Suprapubic skin (tissue), 4 donors: ENCODE measurements at places on chromosomes 11 and 22. TPM values are rescaled to one million over a fixed set of nuclear protein-coding genes. Genes with fewer than 3 reads are reported as not detected.

DNA sequence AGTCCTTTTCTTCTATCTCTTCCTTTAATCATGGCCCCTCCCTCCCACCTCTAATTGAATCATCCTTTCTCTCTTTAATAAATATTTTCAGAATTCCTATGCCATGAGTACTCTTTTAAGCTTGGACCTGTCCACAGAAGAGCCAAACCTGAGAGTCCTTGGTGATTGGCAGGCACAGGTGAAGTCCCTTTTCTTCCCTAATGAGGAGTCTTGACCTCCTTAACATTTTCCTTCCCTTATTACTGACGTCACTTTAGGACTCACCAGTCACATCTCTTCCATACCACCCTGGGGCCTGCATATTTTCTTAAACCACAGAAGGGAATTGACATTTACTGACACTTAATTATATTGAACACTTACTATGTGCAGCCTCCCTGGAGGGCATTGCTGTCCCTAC is 41.0 kb upstream of the RASSF10 start:
- no peak for DNase-seq

- DNase-seq = no peak
Measured at GRCh38 chr22:30265823-30266444, 717 bp downstream of the OSM start.

GRCh38 chr22:11605468-11605981 is 3922.5 kb upstream of the OR11H1 start:
- DNase-seq = no peak

DNA sequence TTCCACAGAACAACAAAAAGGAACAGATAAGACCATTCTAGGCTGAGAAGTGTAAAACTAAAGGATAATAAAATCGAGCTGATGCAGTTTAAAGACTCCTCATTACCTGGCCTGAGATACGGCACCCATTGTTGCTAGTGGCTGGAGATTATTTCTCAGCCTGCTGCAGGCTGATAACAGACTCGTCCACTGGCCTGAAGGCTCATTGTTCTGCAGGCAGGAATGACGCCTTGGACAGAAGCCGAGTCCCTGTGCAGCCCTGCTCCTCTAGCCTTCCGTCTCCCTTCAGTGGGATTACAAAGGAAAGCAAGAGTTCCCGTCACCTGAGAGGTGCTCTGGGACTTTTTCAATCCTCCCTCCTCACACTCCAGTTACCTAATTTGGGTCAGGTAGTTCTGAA is 1065.3 kb downstream of the OPCML start:
- no peak for DNase-seq

GRCh38 chr11:115363921-115364320 is 140.3 kb downstream of the CADM1 start:
- DNase-seq = no peak

GRCh38 chr22:17120281-17120680 is 879 bp downstream of the TMEM121B start:
- DNase-seq = no peak

The NUCB2 gene
- total RNA-seq = 28.1 TPM

DNA sequence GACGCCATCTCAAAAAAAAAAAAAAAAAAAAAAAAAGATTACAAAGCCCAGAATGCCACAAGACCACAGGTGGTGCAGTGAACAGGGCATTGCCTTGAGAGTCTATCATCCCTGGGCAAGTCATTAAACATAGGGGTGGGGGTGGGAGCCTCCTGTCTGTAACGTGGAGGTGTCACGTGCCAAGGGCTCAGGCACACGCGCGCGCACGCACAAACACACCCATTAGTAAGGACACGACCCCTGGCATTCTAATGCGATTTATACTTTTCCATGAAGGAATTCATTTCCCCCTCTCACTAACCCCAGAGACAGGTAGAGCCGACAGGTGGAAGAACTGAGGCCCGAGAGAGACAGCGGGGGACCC is 5.8 kb upstream of the GCAT start:
- DNase-seq = no peak

The CCDC34 gene
- total RNA-seq = 3.6 TPM

The MMP1 gene
- total RNA-seq = not detected

The PGGHG gene
- total RNA-seq = 3.5 TPM

DNA sequence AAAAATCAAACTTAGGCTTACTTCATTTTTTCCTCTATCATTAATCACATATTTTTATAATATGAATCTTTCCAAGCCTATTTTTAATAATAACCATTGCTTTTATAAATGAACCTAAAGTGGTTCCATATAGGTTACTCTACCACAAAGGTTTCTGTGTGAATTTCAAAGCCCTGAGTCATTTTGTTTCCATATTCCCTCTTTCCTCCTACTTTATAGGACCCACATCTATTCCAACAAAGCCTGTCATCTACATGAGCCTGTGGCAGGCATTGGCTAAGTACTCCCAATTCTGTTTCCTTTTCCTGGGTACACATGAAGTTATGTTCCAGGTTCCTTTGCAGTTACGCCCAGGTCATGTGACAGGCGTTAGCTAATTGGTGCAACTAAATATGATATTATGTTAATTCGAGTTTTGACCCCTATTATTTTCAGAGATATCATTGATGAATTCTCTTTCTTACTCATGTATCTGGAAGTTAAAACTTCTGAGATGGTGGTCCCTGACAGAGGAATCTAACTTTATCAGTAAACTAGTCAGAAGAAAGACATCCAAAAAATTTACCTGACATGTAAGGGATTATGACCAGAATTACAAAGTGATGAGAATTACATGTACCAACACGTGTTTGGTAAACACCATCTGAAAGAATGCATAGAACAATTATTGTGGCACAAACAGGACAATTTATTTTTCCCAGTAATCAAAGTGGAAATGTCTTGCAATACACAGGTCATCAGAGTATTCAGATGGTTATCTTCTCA is 1264.0 kb upstream of the CNTN5 start:
- DNase-seq = no peak

The PCNX3 gene
- total RNA-seq = 47.3 TPM

- DNase-seq = no peak
Measured at GRCh38 chr11:102830001-102830727, 13.2 kb downstream of the MMP3 start.

DNA sequence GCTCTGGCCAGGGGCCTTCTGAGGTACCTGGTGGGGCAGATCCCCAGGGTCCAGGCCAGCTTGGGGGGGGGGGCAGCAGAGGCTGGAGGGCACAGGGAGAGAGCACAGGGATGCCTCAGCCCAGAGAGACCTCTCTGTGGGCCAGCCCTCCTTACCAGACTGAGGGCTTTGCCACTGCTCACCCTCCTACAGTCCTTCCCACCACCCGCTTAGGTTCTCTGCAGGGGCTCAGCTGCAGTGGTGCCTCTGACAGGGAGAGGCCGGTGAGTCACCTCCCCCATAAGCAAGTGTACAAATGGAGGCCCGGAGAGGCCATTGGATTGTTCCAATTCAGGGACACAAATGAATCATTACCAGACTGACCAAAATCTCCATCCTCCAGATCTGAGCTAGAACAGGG is 68.1 kb upstream of the LMO1 start:
- no peak for DNase-seq

The SCN2B gene
- total RNA-seq = not detected

GRCh38 chr11:88886796-88887195 is 179.0 kb downstream of the GRM5 start:
- DNase-seq = no peak

DNA sequence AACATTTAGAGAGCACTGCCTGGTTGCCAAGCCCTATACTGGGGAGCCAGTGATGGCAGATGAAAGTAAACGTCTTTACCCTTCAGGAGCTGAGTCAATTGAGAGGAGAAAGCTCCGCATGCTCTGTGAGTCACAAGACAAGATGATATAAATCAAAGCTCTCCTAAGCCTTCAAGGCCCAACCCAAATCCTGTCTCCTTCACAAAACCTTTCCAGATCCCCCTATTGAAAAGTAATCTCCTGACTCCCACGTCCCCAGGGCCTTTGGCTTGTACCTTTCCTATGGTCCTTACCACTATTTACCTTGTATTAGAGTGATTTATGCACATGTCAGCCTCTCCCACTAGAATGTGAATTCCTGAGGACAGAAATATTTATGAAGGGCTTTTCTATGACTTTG is 230.1 kb upstream of the TENM4 start:
- DNase-seq = no peak

DNA sequence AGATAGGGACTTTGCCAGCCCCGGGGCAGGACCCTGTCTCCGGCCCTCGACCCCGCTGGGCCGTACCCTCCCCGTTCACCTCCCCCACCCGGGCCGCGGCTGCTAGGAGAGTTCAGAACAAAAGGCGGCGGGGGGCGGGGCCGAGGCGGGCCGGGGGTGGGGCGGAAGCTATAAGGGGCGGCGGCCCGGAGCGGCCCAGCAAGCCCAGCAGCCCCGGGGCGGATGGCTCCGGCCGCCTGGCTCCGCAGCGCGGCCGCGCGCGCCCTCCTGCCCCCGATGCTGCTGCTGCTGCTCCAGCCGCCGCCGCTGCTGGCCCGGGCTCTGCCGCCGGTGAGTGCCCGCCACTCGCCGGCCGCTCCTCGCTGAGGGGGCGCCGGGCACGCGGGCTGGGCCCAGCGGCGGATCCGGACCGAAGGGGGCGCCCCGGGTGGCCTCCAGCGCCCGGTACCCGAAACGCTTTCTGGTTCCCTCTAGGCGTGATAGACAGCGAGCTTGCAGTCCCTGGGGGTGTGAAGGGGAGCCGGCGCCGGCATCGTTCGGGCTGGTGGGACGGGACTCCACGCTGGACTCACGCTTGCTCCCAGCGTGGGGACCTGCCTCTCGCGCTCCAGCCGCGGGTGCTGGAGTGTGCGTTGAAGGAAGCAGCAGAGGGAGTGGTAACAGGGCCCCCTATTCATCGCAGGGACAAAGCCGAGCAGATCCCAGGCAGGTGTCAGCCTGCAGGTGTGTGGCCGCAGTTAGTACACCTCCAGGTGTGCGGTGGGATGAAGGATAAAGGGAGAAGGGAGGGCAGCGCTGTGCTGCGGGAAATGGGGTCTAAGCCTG is at the start of gene MMP11:
Gene MMP11, plus strand, starts transcription at position 201 of the 825 bp plus-strand sequence. Its CDS starts 22 bp downstream, at position 223.
- no peak for DNase-seq

- no peak for DNase-seq
Measured at GRCh38 chr22:47220752-47221151, 458.3 kb downstream of the TBC1D22A start.

DNA sequence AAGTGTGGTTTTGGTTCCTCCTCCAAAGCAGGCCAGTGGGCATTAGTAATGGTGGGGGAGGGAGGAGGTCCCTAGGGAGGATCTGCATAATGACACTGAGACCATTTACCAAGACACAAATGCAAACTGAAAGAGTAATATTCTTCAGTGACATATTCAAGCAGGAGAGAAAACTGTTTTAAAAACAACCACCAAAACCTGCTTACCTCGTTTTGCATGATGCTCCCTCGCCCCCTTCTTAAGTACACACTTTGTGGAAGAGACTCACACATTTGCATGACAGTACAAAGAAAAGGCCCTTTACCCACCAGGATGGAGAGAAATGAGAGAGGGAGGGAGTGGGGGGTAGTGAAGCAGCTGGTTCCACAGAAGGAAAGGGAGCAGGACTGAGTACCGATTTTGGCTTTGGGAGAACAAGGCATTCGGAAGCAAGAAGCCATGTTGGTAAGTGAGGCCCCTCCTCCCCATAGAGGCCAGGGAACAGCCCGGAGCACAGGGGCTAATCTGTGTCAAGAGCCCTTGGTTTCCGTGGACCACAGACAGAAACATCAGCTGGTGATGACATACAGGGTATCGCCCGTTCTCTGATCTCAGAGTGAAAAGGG is 13.0 kb upstream of the OPCML start:
- DNase-seq = no peak

DNA sequence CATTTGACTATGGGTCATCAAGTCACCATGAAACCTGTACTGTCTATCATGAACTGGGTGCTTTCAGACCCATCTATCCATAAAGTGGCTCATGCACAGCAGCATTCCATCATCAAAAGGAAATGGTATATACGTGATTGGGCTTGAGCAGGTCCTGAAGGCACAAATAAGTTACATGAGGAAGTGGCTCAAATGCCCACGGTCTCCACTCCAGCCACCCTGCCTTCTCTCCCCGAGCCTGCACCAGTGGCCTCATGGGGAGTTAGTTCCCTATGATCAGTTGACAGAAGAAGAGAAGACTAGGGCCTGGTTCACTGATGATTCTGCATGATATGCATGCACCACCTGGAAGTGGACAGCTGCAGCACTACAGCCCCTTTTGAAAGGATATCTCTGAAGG is 312.5 kb downstream of the TENM4 start:
- no peak for DNase-seq

- peak; percentile 56 for DNase-seq
Measured at GRCh38 chr22:18947905-18948304, 11.8 kb upstream of the PRODH start.

The KREMEN1 gene
- total RNA-seq = 51.6 TPM

- no peak for DNase-seq
Measured at GRCh38 chr11:93718057-93718563, 23.2 kb downstream of the TAF1D start.

- no peak for DNase-seq
Measured at GRCh38 chr11:17828311-17828751, 93.8 kb downstream of the KCNC1 start.

GRCh38 chr22:26614322-26614721 is 3.5 kb downstream of the CRYBB1 start:
- DNase-seq = no peak

GRCh38 chr22:27107824-27108223 is 450.4 kb downstream of the MIAT start:
- no peak for DNase-seq

The CHEK1 gene
- 3.3 TPM for total RNA-seq

DNA sequence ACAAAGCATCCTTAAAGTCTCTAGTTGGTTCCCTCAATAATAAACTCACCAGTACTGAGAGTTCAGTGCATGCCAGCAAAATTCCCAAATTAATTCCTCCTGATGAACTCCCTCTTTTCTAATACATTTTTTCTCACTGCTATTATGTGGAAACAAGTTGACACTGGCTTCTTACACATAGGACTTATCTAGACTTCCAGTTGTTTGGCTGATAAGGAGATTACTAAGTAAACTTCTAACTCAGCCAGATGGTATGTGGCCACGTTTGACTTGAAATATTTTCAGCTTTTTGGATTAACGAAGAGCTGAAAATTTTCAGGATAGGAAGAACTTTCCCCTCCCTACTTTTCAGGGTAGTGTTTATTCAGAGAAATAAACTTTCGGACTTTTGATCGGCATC is 1154.2 kb upstream of the TENM4 start:
- DNase-seq = no peak

DNA sequence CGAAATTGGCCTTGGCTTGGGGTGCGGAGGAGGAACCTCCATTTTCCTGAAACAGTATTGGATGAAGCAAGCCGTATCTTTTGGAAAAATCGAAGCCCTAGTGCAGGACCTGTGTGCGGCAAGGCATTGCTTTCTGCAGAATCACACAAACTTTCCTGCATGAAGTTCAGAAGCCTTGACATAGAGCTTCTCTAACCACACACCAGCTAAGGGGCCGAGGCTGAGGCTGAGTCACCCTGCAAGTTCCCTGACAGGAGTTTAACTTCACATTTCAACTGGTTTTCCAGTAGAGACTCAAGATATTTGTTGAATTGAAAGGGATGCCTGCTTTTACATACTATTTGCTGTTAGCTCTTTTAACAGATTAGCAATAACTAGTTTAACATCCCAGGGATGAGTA is 67.8 kb downstream of the TCF20 start:
- DNase-seq = no peak

The MB gene
- total RNA-seq = 4.3 TPM

- DNase-seq = peak; percentile 53
Measured at GRCh38 chr22:44207173-44207980, 26.7 kb downstream of the PARVG start.

The C22orf42 gene
- not detected for total RNA-seq
